ENCODE measurements at places on chromosomes 5 and 9.
A peak's percentile ranks its signal among the peaks of the same experiment; 100 is the strongest.

- no peak overlapping the region for H3K4me3 ChIP-seq
- H3K27me3 ChIP-seq, result peaks cover 52% of the 10 kb centered on the region
- H3K4me1 ChIP-seq, result no peaks in the 10 kb centered on the region
- H3K27ac ChIP-seq, result no peak overlapping the region
- H3K36me3 ChIP-seq, result peaks cover 1% of the 10 kb centered on the region
Measured at GRCh38 chr9:4228606-4229005, 71.3 kb downstream of the GLIS3 start.

- no peak for DNase-seq
- H3K27me3 ChIP-seq, result peaks cover 75% of the 10 kb centered on the region
- no peak overlapping the region for H3K27ac ChIP-seq
- no peaks in the 10 kb centered on the region for H3K4me1 ChIP-seq
- no peak overlapping the region for H3K4me3 ChIP-seq
- H3K36me3 ChIP-seq, result no peaks in the 10 kb centered on the region
Measured at GRCh38 chr9:135048046-135048757, 39.3 kb upstream of the OLFM1 start.

- H3K27me3 ChIP-seq, result no peaks in the 10 kb centered on the region
- H3K36me3 ChIP-seq, result no peaks in the 10 kb centered on the region
- H3K27ac ChIP-seq, result no peak overlapping the region
- no peak overlapping the region for H3K4me3 ChIP-seq
- no peak for DNase-seq
- no peaks in the 10 kb centered on the region for H3K4me1 ChIP-seq
Measured at GRCh38 chr5:103638979-103639378, 76.4 kb upstream of the NUDT12 start.

DNA sequence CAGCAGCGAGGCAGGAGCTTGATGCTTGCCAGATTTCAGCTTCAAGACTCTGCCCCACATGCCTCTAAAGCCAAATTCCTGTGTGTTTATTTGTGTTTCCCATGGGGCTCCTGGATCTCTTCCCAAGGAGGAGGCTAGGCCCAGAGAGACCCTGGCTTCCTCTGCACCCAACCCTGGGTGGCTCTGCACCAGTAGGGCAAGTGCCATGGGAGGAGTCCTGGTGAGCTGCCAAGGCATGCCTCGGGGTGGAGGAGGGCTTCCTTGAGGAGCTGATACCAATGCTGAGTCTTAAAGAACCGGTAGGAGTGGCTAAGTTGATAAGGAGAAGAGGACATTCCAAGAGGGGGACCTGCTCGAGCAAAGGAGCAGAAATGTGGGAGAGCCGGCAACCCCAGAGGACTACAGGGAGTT lies 6.8 kb upstream of the TIFAB start:
- no peak overlapping the region for H3K4me3 ChIP-seq
- no peaks in the 10 kb centered on the region for H3K36me3 ChIP-seq
- DNase-seq, result no peak
- H3K27me3 ChIP-seq, result peaks cover 41% of the 10 kb centered on the region

DNA sequence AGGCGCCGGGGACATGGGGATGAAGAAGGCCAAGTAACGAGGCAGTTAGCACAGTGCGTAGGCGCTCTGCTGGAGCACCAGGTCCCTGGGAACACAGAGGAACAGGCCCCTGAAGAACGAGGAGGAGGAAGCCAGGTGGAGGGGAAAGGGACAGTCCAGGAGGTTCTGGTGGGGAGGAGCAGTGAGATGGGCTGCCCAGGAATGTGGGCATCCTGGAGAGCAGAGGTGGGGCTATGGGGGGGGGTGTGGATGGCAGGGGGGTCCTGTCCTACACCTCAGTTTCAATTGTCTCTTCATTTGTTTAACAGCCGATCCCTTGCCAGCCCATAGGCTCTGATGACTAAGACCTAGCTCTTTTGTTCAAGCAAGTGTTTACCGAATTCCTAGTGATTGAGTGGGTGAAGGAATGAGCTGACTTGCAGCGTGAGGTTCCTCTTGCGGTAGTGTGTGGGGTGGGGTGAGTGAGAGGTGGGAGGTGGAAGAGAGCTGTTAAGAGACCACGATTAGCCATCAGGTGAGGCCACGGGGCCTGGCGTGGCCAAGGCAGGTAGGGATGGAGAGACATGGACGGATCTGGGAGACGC lies 8.4 kb upstream of the PHYHD1 start:
- peak overlapping the region; percentile 89 for H3K27ac ChIP-seq
- H3K36me3 ChIP-seq, result peaks cover 29% of the 10 kb centered on the region
- H3K4me3 ChIP-seq, result peak overlapping the region; percentile 52
- peaks cover 28% of the 10 kb centered on the region for H3K4me1 ChIP-seq
- no peak for DNase-seq

DNA sequence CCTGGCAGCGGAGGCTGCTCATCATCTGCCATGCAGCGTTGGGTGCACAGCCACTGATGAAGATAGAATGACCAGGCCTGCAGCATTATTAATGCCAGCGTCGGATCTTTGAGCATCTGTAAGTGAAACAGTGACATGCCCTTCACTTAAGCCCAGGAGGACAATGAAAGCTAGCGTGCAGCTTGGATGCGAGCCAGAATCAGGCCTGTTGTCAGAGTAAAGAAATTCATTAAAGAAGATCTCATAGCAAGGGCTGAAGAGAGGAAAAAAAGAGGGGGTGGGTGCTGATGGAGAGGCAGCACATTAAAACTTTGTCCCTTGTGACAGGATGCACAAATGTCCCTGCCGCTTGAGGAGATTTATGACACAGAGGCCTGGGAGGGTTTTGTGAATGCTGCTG lies 186.1 kb upstream of the MAST4 start:
- H3K4me3 ChIP-seq, result no peak overlapping the region
- peaks cover 51% of the 10 kb centered on the region for H3K27me3 ChIP-seq
- no peak overlapping the region for H3K27ac ChIP-seq
- H3K4me1 ChIP-seq, result no peaks in the 10 kb centered on the region
- no peak for DNase-seq

GRCh38 chr9:136725612-136726011 lies 13.2 kb downstream of the DIPK1B start:
- peaks cover 23% of the 10 kb centered on the region for H3K4me1 ChIP-seq
- no peak for DNase-seq
- H3K36me3 ChIP-seq, result peaks cover 54% of the 10 kb centered on the region
- no peak overlapping the region for H3K27ac ChIP-seq

GRCh38 chr5:124979251-124979650 lies 232.8 kb upstream of the ZNF608 start:
- no peak overlapping the region for H3K27ac ChIP-seq
- no peak for DNase-seq
- H3K36me3 ChIP-seq, result no peaks in the 10 kb centered on the region
- H3K4me1 ChIP-seq, result no peaks in the 10 kb centered on the region
- H3K4me3 ChIP-seq, result no peak overlapping the region

DNA sequence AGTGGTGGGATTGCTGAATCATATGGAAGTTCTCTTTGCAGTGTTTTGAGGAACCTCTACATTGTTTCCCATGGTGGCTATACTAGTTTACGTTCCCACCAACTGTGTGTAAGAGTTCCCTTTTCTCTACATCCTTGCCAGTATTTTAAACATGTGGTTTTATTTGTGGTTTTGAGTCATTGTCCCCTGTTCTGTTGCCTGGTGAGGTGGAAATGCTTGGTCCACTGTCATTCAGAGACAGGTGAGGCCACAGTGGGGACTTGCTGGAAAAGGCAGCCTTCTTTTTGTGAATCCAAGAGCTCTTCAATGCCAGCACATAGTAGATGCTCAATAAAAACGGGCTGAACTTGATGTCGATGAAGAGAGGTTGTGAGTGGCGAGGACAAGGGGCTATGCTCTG lies 44.2 kb downstream of the SH3PXD2B start:
- no peak overlapping the region for H3K4me3 ChIP-seq
- H3K36me3 ChIP-seq, result no peaks in the 10 kb centered on the region
- peaks cover 64% of the 10 kb centered on the region for H3K27me3 ChIP-seq
- DNase-seq, result no peak
- H3K4me1 ChIP-seq, result no peaks in the 10 kb centered on the region
- H3K27ac ChIP-seq, result no peak overlapping the region

GRCh38 chr9:107269681-107270080 lies 13.4 kb upstream of the RAD23B start:
- no peak overlapping the region for H3K27ac ChIP-seq
- peaks cover 8% of the 10 kb centered on the region for H3K4me1 ChIP-seq
- peaks cover 58% of the 10 kb centered on the region for H3K27me3 ChIP-seq
- no peak overlapping the region for H3K4me3 ChIP-seq
- DNase-seq, result no peak

DNA sequence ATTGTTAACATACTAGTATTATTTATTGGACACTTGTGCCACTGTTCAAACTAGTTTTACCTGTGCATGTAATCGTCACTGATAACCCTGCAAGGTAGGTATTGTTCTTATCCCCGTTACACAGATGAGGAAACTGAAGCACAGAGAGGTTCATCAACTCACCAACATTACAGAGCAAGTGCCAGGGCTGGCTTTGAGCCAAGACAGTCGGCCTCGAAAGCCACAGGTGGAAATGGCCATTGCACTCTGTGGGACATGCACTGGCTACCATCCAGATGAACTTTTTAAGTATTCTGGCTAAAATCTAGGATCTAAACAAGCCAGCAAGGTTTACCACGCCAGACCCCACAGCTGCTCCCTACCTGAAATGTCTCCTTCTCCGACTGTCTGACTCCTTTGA lies 57.9 kb downstream of the TEX10 start:
- peaks cover 24% of the 10 kb centered on the region for H3K36me3 ChIP-seq
- H3K27me3 ChIP-seq, result no peaks in the 10 kb centered on the region
- no peak overlapping the region for H3K4me3 ChIP-seq
- no peaks in the 10 kb centered on the region for H3K4me1 ChIP-seq

DNA sequence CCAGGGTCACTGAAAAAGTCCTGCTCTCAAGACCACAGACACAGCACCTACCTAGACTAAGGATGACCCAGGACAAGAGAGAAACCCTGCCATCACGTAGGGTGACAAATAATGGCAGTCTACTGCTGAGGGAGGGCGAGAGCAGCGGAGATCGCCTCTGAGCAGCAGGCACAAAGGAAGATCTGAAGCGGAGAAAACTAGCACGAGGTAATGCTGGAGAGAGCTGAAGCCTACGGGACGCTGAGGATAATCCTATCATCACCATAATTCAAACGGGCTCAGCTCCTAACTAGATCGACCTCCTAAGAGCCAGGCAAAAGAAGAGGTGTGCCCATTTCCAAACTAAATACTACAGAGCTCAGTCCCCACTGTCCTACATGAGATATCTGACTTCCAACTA lies 41.3 kb downstream of the FBXO10 start:
- peaks cover 5% of the 10 kb centered on the region for H3K36me3 ChIP-seq
- H3K27me3 ChIP-seq, result no peaks in the 10 kb centered on the region
- DNase-seq, result no peak
- no peak overlapping the region for H3K4me3 ChIP-seq
- H3K4me1 ChIP-seq, result peaks cover 5% of the 10 kb centered on the region
- peak overlapping the region; percentile 10 for H3K27ac ChIP-seq

GRCh38 chr9:27537027-27537435 lies 7.4 kb upstream of the MOB3B start:
- H3K36me3 ChIP-seq, result no peaks in the 10 kb centered on the region
- H3K4me3 ChIP-seq, result no peak overlapping the region
- no peaks in the 10 kb centered on the region for H3K4me1 ChIP-seq
- no peaks in the 10 kb centered on the region for H3K27me3 ChIP-seq

DNA sequence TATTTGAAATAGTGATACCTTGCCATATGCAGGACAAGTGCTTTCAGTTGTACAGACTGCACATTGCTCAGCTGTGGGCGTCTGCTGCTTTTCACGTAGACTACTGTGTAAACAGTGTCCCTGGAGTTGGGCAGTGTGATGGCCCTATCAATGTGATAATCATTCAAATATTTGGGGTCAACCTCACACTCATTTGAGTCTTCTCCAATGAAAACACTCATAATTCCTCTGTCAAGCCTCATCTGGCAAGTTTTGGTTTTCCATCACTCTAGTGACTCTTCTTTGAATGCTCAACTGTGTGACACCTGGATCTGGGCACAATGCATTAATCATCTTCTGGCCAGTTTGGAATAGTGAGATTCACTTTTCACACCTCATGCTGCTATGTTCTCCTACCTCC lies 64.4 kb downstream of the UGCG start:
- H3K4me1 ChIP-seq, result peaks cover 17% of the 10 kb centered on the region
- no peaks in the 10 kb centered on the region for H3K36me3 ChIP-seq
- no peak for DNase-seq
- H3K27me3 ChIP-seq, result no peaks in the 10 kb centered on the region
- H3K27ac ChIP-seq, result no peak overlapping the region

GRCh38 chr9:90855208-90855902 lies 53.7 kb downstream of the SYK start:
- no peaks in the 10 kb centered on the region for H3K4me1 ChIP-seq
- H3K4me3 ChIP-seq, result no peak overlapping the region
- H3K27ac ChIP-seq, result no peak overlapping the region
- peaks cover 3% of the 10 kb centered on the region for H3K36me3 ChIP-seq

DNA sequence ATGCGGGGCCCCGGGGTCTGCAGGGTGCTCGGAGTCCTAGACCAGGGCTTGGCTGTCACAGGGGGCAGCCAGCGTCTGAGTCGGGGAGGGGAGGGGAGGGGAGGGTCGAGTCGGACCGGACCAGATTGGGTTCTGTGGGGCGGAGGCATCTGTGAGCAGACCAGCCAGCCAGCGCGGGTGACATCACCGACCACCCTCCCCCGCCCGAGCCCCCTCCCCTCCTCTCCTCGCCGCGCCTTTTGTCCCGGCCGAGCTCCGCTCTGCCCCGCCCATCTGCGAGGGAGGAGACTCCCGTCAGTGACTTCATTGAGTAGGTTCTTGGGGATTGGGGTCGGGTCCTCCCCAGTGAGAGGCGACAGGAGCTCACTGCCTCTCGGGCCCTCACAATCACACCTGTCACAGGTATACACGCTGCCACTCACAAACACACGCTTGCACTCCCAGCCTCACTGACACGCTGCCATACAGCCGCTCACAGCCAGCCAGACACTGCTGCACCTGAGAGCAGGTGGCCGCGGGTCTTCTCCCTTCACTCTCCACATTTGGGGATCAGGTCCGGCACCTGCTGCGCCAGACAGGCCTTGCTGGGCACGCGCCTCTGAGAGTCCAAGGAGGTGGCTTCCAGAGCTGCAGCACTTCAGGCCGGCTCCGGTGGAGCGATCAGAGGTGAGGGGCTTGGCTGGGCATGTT lies 546 bp downstream of the DNAJB5 start:
- peaks cover 5% of the 10 kb centered on the region for H3K36me3 ChIP-seq
- H3K4me3 ChIP-seq, result peak overlapping the region; percentile 82
- no peak overlapping the region for H3K27ac ChIP-seq
- H3K4me1 ChIP-seq, result peaks cover 33% of the 10 kb centered on the region

DNA sequence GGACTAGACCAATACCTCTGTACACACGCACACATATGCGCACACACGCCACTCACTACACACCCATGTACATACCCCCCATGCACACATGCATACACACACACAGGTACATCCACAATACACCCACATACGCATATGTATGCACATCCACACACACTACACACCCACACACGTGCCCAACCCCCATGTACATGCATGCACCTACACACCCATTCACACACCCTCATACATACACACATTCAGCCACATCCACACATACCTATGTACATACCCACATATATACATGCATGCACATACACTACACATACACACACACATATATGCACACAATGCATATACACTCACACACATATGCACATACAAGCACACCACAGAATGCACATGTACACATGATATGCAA lies 107.1 kb downstream of the GADD45G start:
- H3K4me3 ChIP-seq, result no peak overlapping the region
- DNase-seq, result no peak
- H3K4me1 ChIP-seq, result no peaks in the 10 kb centered on the region

GRCh38 chr5:139660105-139660922 lies 12.2 kb downstream of the CXXC5 start:
- no peak overlapping the region for H3K4me3 ChIP-seq
- no peak for DNase-seq
- no peaks in the 10 kb centered on the region for H3K36me3 ChIP-seq
- H3K27ac ChIP-seq, result no peak overlapping the region

Measured in central memory CD8-positive, alpha-beta T cell (primary cell).